ENCODE measurements at places on chromosomes 13 and 19.
A peak's percentile ranks its signal among the peaks of the same experiment; 100 is the strongest.

- DNase-seq, result no peak
Observed at GRCh38 chr19:1968279-1969175, 27.6 kb downstream of the CSNK1G2 start.

DNA sequence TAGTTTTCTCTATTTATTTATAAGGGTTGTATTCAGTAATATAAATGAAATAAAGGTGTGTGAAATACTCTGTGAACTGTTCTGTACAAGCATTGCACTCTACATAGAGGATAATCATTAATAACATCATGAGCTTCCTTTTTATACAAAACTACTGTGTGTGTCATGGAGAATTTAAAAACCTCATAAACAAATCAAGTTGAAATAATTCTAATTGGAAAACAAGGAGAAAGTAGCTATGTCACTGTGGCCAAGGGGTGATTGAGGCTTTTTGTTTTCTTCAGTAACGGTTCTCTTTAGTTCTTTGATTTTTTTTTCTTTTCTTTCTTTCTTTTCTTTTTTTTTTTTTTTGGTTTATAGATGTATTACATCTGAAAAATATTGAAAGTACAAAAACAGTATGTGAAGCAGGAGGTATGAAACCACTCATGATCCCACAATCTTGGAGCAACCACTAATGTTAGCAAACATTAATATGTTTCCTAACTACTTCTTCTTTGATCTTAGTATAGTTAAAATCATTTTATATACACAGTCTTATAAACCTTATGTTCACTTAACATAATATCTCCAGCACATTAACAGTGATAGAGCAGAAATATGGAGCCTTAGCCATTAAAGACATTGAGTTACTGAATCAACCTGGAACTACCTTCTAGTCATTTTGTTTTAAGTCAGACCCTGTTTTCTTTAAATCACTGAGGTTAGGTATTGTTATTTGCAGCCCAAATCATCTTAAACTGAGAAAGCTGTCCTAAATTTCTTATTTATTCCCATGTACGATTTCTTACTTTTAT, 45.4 kb downstream of the WDFY2 start:
- no peak for DNase-seq

GRCh38 chr13:42548731-42549551, 25.0 kb upstream of the TNFSF11 start:
- no peak for DNase-seq

- peak; percentile 72 for DNase-seq
Observed at GRCh38 chr19:10105509-10106099, 558 bp upstream of the PPAN start.

GRCh38 chr13:21079761-21080592, 18.6 kb upstream of the LATS2 start:
- no peak for DNase-seq

DNA sequence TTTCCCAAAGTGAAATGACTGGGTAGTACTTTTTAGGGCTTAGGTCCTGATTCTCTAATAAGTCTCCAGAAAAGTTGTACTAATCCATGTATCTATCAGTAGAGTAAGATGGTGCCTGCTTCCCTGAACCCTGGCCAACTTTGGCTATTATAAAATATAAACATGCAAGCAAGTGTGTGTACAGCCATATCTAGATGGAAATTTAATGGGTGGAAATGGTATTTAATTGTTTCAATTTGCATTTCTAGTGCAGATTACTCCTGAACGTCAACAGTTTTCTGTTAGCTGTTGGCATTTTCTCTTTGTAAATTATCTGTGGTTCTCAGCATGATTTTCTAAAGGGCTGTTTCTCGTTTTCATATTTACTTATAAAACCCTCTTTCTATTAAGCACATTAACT, 187.1 kb upstream of the RNF113B start:
- no peak for DNase-seq

- no peak for DNase-seq
Observed at GRCh38 chr13:23584275-23584674, 14.1 kb downstream of the TNFRSF19 start.

DNA sequence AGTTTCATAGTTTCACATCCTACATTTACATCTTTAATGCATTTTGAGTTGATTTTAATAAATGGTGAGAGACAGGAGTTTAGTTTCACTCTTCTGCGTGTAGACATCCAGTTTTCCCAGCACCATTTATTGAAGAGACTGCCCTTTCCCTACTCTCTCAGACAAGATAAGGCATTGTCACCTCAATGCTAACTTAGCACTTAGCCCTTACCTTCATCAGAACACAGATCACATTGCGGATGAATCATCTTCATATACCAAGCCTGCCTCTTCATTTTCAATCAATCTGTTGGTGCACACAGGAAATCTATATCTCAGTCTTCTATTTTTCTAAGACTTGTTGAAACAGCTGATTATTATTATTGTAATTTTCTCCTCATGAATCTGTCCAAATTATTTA, 396.6 kb upstream of the NBEA start:
- no peak for DNase-seq

DNA sequence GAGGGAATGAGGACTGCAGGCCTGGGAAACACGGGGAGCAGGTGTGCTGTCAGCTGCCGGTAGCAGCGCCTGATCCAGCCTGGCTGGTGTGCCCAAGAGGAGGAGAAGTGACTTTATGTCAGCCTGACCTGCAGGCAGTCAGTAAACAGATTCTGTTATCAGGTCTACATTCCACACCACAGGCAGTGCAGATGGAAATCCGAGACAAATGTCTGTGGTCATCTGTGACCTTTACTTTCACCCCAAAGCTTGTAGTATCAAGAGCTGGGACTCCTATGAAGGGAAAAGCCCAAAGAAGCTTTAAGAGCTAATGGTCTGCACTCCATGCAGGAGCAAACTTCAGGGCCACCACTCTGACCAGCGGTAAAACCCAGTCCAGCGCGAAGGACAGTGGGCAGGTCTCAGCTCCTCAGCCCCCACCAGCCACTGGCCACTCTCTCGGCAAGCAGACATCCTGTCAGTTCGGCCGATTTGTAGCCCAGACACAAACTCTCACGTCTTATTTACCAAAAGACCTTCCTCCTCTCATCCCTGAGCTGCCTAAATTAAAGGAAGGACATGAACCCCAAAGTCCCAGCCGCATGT, 7.7 kb downstream of the EPS15L1 start:
- DNase-seq, result no peak

DNA sequence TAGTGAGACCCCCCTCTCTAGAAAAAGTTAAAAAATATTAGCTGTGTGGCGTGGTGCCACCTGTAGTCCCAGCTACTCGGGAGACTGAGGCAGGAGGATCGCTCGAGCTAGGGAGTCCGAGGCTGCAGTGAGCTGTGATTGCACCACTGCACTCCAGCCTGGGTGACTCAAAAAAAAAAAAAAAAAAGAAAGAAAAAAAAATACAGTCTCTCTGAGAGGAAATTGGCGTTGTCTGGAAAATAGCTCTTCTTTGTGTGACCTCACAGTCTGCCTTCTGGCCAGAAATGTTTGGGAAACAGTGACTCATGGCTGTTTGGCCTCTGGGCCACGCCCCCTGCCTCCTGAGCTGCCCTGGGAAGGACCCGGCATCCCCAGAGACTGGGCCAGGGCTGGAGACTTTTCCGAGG, 10.7 kb downstream of the MARCHF2 start:
- DNase-seq, result no peak

GRCh38 chr13:29924482-29925350, 74.3 kb upstream of the UBL3 start:
- no peak for DNase-seq

DNA sequence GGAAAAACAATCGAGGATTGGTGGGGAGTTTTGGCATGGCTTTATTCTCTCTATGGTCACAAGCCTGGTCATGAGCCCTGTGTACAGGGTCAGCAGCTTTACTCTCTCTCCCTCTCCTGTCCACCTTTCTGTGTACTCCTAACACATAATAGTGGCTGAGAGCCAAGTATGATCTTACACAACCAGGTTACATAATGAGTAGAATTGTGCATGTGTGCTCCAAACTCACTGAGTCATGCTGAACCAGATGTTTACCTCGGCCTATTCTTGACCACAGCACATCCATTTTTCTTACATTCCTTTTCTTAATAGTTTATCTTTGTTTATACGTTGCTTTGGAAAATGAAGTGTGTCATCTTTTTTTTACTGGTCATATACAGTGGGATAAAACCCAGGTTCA, 53.1 kb downstream of the ZNF254 start:
- DNase-seq, result no peak

DNA sequence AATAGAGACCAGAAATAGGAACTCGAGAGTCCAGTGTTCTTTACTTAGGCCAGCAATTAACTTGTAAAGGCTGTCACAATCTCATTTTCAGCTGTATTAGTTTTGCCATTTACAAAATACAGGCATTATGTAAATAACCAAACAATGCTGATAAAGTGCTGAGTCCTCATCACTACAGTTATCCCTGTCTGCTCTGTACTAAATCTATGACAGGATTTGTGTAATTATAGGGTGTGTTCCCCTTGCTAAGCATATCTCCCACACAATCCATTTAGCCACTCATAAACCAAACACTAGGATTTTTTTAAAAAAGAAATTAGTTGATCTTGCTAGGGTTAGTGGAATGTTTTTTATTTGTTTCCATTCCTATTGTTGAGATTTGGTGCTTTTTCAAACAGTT, 23.2 kb downstream of the PDX1 start:
- no peak for DNase-seq

DNA sequence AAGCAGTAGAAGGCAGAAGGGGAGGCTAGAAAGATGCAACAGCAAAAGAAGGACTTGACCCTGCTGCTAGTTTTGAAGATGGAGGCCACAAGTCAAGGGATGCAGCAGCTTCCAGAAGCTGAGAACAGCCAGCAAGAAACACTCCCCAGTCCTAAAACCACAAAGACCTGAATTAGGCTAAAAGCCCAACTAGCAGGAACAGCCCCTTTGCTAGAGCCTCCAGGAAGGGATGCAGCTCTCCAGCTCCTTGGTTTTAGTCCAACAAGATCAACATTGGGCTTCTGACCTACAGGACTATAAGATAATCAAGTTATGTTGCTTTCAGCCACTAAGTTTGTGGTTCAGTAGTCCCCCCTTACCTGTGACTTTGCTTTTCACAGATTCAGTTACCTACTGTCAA, 10.5 kb upstream of the LATS2 start:
- no peak for DNase-seq

DNA sequence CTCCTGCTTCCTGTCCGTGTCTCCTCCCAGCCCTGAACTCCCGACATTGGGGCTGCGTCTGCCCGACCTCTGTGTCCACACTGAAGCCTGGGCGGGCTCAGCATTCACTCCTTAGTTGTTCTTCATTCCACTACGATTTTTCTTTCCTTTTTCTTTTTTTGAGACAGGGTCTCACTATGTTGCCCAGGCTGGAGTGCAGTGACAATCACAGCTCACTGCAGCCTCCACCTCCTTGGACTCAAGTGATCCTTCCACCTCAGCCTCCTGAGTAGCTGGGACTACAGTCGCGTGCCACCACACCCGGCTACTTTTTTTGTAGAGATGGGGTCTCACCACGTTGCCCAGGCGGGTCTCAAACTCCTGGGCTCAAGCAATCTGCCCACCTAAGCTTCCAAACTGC, 23.5 kb upstream of the SIGLEC11 start:
- no peak for DNase-seq

DNA sequence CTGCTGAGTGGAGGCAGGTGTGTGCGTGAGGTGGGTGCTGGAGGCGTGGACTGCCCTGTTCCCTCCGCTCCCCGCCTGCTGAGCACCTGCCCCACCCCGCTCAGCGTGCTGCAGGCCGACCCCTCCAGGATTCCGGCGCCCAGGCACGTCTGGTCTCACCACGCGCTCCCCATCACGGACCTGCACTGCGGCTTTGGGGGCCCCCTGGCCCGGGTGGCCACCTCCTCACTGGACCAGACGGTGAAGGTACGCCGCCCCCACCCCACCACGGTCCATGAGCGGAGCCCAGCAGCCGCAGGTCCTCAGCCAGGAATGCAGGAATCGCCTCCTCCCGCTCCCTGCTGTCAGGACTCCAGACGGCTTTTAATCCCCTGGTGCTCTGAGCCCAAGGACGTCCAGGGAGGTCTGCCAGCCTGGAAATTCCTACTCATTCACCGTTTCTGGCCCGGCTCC, 6.0 kb downstream of the WDR18 start:
- no peak for DNase-seq

DNA sequence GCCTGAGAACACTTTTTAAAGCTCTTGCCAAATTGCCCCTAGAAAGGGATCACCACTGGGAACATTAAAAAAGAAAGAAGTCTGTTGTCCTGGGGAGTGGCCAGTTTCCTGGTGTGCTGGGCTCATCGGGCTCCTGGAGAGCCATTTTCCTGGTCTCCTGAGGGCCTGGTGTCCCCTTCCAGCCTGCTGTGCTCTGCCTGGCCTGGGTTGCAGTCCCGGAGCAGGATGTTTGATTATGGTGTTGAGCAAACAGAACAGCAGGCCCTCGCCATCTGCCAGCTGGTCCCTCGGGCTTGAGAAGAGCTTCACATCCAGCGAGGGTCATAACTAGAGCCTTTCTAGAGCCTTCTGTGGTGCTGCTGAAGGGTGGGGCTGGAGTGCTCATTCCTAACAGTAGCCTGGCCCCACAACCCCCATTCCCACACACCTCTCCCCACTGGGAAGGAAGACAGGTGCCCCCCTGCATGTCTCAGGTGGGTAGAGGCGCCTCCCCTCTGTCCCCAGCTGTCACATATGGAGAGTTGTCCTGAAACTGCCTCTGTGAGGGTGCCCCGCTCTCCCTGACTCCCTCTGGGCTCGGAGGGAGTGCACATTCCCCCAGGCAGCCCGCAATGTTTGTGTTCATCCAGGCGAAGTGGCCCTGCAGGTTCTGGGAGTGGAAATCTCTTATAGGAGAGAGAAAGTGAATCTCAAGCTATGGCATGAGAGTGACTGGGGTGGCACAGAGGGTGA, 151.1 kb downstream of the SIPA1L3 start:
- DNase-seq, result no peak

DNA sequence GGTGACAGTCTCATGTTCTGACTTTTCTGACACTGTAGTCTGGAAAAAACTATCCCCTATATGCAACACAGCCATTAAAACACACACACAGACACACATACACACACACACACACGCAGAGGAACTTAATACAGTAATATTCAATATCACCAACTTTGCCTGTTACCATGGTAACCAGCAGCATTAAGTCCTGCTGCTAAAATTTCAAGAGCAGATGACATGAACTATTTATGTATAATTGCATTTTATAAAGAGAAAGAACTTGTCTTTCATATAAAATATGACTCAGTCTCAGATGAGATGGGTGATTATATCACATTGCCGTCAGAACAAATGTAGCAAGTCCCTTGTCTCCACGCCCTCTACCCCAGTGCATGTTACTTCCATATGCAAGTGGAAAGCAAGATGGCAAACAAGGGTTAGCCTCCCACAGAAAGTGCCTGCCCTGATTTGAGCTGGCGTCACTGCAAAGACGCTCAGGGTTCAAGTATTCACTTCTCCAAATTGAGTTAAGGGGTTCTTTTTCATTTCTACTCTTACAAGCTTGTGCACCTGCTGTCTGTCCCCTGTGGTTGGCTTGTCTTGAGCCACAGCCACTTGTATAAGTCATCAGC, 576.8 kb downstream of the UQCRFS1 start:
- DNase-seq, result no peak

- DNase-seq, result no peak
Observed at GRCh38 chr13:112984501-112984900, 15.5 kb downstream of the MCF2L start.

- no peak for DNase-seq
Observed at GRCh38 chr13:59099182-59099974, 1064.3 kb downstream of the DIAPH3 start.
